ENCODE measurements at places on chromosomes 12 and 14.

- no peak for DNase-seq
Observed at GRCh38 chr14:63492391-63492790, 50.8 kb downstream of the PPP2R5E start.

DNA sequence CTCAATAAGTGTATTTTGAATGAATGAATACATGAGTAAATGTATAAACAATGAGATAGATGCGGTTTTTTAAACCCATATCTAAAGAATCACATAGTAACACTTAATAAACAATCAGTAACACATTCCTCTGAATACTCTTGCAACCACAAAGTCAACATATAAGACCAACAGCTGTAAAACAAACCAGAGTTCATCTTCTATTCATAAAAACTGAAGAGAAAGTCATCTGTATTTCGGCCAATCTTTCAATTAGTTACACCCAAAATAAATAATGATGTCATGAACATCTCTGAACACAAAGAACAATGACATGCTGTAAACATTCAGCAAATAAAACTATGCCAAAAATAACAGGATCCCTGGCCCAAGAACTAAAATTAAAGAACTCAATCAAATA lies 47.2 kb downstream of the ARMH4 start:
- DNase-seq = no peak

DNA sequence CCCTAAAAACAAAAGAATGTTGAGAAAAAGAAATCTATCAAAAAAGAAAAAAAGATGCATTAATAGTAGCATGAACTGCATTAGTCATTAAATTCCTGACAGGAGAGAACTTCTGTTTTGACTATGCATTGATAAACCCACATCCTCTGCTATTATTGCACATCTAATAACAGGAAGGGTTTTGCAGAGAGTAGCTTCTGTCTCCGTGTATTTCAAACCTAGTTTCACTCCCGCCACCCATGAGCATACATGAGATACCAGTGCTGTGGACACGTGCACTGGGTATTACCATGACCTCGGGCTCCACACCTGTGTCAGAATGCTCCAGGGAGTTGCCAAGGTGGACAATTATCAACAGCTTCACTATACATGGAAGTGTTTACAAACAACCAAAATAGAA lies 449.1 kb upstream of the SOX5 start:
- no peak for DNase-seq

GRCh38 chr14:95183532-95184412 lies 26.4 kb upstream of the DICER1 start:
- DNase-seq = no peak

DNA sequence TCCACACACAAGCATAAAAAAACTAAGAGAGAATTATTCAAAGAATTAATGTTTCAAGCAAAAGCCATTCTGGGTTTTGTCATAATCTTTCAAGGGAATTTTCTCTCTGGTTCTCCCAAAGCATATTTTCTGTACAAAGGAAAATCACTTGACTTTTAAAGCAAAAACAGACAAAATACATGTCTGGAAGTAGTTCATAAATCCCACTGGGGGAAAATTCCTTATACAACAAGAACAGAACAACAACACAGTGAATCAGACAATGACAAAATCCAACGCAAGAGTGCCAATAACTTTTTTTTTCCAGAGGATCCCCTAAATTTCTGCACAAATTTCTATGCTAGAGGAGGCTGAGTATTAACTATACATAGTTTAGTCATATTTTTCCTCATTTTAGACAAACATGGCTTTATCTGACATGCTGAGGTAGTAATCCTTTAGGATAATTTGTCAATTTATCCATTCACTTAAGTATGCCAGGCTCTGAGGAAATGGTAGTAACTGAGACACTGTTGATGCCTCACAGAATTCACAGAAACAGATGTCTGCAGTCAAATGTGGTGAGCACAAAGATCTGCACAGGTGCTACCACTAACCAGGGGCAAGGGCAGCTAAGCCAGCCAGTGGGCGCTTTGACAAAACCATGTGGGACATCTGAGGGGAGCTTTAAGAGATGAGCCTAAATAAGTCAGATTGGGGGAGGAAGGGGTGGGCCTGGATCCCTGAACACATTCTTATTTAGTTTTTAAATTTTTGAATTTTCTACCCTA lies 38.0 kb downstream of the GRIP1 start:
- DNase-seq = no peak

DNA sequence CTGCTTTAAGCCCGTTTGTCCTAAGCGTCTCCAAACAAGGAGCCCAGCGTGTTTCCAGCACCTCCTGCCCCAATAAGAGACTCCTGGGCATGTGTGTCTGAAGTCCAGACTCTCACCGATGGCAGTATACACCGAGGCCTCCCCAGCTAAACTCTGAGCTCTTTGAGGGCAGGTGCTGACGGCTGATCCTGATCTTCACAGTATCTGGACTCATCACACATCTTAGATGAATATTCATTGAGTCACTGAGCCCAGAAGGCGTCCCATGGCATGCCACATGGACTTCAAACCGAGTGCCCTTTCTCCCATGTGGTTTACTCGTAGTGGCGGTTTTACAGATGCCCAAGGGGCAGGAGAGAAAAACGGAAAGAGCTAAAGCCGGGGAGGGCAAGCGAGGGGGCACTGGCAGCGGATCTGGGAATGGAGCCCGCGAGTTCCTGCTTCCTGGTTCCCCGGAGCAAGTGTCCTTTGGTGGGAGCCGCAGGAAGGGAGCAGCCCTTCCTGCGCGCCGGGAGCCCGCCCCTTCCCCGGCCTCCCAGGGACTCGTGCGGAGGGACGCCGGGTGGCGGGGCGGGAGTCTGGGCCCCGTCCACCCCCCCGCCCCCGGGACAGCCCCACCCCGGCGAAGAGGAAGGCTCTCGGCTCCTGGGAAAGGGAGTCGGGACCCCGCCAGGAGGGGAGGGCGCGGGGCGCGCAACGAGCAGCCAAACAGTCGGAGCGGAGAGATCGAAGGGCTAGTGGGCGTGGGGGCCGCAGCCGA lies 585 bp upstream of the TEAD4 start:
- no peak for DNase-seq

DNA sequence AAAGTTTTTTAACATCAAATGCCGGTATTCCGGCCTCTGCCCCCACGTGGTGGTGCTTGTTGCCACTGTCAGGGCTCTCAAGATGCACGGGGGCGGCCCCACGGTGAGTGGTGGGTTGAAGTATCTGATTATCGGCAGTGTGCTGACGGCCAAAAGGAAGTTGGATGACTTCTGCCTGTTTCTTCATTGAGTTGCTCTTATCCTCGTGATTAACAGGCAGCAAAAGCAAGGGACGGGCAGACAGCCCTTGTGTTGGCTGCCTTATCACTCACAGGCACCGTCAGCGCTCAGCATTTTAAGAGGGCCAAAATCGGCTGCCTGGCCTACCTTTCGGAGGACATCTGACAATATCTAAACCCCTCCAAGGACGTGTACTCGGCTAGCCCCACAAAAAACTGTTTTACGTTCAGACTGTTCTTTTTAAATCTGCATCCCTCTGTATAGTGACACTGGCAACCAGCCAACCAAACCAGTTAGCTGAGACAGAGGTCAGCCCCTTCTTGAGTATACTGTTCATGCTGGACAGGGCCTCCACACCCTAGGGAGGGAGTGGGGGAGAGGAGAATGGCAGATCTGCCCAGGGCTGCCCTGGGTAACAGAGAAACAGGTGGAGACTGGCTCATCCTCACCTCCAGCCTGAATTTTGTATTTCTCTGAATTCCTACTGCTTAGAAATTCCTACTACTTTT lies 22.9 kb upstream of the AKAP5 start:
- no peak for DNase-seq

DNA sequence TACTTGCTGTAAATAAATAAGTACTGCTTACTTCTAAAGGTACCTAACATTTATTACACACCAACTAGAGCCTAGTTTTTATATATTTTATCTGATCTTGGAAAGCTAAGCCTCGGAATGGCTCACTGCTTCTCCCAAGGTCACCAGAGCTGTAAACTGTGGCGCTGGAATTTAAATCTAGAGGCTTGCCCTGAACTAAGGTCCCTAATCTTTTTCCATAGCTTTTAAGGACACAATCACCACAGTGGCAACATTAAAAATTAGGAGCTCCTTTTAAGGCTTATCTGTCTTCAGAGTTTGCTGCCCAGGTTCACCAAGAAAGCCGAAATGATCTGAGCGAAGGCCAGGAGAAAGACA lies 670 bp downstream of the CCNB1IP1 start:
- DNase-seq = no peak

DNA sequence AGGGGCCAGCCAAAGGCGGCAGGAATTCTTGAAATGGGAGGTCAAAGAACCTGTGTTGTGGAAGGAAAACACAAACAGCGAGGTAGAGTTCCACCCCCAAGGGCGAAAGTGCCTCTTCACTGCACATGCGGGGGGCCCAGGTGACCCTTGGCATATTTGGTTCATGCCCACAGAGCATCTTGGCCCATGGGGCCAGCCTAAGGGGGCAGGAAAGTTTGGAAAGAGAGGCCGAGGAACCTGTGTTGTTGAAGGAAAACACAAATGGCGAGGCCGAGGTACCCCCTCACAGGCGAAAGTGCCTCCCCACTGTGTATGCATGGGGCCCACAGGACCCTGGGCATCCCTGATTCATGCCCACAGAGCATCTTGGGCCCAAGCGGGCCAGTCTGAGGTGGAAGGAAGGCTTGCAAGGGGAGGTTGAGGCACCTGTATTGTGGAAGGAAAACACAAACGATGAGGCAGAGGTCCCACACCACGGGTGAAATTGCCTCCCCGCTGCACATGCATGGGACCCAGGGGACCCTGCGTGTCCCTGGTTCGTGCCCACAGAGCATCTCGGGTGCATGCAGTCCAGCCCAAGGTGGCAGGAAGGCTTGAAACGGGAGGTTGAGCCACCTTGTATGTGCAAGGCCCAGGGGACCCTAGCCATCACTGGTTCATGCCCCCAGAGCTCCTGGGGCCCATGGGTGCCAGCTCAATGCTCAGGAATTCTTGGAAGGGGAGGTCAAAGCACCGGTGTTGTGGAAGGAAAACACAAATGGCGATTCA lies 384.1 kb downstream of the ALG10 start:
- DNase-seq = no peak

DNA sequence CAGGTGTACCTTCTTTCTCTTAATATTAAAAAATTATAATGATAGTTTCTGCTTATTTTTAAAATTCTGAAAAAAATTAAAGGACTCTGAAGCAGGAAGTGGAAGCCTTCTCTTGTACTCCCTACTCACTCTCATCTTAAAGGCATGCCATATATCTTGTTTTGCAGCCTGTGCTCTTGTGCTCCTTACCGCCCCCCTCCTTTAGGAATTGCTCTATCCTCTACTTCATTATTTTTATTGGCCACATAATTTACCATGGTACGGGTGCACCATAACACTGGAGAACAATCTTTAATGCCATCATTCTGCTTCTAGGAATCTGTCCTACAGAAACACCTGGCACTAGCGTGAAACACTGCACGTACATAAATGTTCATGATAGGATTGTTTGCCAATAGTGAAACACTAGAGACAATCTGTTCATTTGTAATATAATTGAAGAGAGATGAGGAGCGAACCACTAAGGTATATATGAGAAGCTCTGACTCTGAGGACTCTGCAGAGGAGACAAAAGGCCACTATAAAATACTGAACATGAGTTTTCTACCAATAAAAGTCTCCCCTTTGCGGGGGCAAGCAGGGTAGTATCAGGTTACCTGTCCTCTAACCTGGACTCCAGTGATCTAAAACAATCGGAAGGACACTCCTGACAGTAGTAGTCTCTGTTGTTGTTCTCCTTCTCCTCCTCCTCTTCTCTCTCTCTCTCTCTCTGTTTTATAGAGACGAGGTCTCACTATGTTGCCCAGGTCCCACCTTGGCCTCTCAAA lies 6.3 kb upstream of the NYNRIN start:
- no peak for DNase-seq

GRCh38 chr14:52044791-52045522 lies 23.9 kb downstream of the NID2 start:
- no peak for DNase-seq

GRCh38 chr12:104165801-104166200 lies 27.8 kb upstream of the NFYB start:
- no peak for DNase-seq

DNA sequence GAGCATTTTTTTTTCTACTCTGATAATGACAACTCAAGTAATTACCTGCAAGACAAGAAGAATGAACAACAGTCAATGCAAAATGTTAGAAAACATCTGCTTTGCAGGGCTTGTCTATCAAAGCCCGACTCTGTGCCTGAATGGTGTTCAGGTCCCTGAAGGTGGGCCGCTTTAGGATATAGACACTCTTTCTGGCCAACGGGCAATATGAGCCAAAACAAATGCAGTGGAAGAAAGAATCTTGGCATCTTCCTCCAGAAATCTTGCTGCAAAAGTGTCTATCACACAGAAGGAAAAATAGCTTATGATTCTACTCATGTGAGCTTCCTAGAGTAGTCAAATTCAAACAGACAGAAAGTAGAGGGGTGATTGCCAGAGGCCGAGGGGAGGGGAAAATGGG lies 32.7 kb downstream of the FOS start:
- no peak for DNase-seq

GRCh38 chr14:55249423-55249822 lies 21.8 kb upstream of the FBXO34 start:
- no peak for DNase-seq

DNA sequence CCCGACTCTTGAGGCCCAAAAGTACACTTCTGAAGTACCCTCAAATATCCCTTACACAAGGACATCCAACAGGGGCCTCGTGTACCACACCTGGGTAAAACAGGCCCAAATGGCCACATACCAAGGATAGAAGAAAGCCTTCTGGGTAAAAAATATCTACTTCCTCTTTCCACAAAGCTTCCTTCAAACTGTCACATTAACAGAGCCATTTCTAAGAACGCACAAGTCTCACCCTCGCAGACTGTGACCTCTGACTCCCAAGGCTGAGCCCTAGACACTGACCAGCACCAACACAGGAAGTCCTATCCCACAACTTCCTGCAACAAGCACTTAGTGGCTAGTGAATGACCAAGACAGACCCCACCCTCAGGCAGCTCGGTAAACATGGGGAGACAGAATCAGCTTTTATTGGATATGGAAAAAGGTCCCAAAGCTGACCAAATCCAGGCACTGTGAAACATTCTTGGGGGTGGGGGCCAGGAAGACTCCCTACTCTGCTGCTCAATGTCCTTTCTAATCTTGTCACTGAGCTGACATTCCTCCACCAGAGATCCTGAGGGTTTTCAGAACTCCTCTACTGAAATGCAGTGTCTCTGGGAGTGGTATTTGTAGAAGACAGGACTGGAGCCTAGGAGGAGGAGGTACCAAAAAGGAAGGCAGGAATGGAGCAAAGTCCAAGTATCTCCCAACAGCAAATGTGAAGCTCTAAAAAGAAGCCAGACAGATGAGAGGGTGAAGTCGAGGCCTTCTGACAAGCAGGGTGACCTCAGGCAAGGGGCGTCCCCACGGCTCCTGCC lies 15.9 kb downstream of the KCTD10 start:
- peak; percentile 12 for DNase-seq

GRCh38 chr12:88329833-88330232 lies 187.7 kb downstream of the TMTC3 start:
- no peak for DNase-seq

- no peak for DNase-seq
Observed at GRCh38 chr14:93369713-93370266, 22.8 kb downstream of the COX8C start.

- no peak for DNase-seq
Observed at GRCh38 chr12:7797698-7798398, 8.6 kb downstream of the NANOG start.

- DNase-seq = no peak
Observed at GRCh38 chr14:80607430-80608190, 333.9 kb downstream of the CEP128 start.

GRCh38 chr12:67477681-67478265 lies 170.8 kb upstream of the DYRK2 start:
- no peak for DNase-seq
